NCI-H774 (cell line): ENCODE measurements at places on chromosomes 3 and 15.

DNA sequence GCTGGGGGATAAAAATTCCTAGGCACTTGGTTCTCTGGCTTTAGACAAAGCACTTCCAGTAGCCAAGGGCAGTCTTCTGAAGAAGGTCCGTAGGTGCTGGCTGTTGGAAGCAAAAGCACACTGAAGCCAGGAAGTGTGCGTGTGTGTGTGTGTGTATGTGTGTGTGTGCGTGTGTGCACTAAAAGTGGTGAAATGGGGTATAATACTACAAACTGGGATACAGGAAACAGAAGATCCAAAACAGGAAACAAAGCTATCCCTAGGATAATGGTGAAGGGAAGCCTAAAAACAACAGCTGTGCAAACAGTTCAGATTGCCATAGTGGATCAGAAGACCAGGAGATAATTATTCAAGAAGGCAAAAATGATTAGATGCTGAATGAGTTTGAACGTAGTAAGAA is 103.4 kb downstream of the IL20RB start:
- DNase-seq = no peak

DNA sequence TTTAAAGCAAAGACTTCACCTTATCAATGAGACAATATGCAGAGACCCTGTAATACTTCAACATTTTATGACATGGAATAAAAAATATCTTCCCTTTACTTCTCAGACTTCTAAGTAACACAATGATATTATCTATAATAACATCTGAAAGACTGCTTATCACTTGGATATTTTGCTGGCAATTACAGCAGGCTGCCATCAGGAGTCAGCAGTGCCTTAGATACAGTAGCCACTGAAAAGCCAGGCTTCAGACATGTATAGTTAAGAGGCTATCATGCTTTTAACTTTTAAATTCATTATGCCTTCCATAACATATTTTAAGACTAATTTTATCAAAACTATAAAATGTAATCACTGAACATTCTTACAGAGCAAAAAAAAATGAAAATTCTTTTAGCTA is 227.5 kb downstream of the NEK10 start:
- no peak for DNase-seq

DNA sequence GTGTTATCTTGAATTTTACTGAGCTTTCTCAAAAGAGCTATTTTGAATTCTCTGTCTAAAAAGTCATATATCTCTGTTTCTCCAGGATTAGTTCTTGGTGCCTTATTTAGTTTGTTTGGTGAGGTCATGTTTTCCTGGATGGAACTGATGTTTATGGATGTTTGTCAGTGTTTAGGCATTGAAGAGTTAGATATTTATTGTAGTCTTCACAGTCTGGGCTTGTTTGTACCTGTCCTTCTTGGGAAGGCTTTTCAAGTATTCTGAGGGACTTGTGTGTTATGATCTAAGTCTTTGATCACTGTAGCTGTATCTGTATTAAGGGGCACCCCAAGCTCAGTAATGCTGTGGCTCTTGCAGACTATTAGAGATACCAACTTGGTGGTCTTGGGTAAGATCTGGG is 10.6 kb upstream of the RAD51 start:
- no peak for DNase-seq

GRCh38 chr15:82944056-82944455 is 8.5 kb downstream of the HOMER2 start:
- DNase-seq = no peak

- no peak for DNase-seq
Observed at GRCh38 chr15:70765504-70766281, 2.3 kb upstream of the UACA start.

GRCh38 chr15:94230883-94231722 is at the start of gene MCTP2:
Gene MCTP2, plus strand, starts transcription at chr15:94231561. Its CDS starts 66,705 bp downstream, at chr15:94298266.
- peak; percentile 87 for DNase-seq

GRCh38 chr15:62242999-62243398 is 77.9 kb upstream of the C2CD4B start:
- DNase-seq = no peak

- no peak for DNase-seq
Observed at GRCh38 chr3:156525808-156526207, 29.1 kb downstream of the SSR3 start.

DNA sequence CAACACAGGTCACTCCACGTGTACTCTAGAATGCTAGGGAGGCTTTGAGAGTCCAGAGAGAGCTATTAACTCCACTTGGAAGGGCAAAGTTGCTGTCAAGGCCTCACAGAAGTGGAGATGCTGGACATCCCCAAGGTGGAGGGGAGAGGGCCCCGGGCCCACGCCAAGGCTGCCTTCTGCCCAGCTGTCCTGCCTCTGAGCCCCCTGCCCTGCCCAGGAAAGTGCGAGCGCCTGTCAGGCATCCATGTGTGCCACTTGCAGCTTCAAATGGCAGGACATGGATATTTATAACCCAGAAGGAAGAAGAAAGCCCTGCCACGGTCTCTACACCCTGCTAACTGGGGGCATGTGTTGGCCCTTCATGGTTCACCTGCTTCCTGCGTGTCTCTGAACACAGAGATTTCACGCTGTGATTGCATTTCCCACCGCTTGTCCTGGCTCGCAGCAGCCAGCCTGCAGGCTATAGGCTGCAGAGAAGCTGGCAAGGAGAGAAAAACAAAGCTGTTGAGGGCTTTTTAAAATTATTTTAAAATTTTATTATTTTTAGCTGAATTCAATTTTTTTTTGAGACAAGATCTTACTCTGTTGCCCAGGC is 17.0 kb downstream of the ANKDD1A start:
- no peak for DNase-seq

DNA sequence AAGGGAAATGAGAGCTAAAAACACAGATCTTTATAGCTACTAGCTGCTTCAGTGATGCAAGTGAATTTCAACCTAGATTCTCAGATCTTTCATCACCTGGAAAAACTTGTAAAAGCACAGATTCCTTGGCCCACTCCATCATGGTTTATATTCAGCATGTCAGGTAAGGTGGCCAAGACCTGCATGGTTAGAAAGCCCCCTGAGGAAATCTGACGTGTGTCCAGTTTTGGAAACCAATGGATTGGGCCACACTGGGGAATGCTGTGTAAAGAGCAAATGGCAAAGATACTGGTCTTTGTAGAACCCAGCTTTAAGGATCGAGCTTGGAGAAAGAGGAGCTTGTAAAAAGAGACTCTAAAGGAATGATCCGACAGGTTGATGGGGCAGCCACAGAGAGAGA is 397.0 kb upstream of the ARRDC4 start:
- no peak for DNase-seq

DNA sequence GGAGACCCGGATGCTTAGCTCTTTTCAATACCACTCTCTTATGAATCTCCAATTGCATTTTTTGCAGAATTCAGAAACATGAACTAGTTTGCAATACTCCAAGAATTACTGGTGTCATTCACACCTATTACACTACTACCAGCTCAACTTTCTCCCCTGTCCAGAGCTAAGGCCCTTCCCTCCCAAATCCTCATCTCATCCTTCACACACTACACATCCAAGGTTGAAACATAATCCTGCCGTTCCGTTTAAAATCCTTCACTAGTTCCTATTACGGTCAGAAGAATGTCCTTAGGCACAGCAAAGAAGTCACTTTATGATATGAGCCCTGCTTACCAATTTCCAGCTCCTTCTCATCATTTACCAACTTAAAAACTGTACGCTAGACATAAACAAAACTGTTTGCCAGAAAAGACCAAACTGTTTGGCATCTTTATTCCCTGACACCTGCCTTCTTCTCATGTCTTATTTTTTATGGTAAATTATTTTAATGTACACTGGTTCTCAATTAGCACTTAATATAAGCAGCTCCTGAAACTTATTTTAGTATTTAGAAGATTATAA is 22.6 kb downstream of the TBL1XR1 start:
- DNase-seq = no peak

DNA sequence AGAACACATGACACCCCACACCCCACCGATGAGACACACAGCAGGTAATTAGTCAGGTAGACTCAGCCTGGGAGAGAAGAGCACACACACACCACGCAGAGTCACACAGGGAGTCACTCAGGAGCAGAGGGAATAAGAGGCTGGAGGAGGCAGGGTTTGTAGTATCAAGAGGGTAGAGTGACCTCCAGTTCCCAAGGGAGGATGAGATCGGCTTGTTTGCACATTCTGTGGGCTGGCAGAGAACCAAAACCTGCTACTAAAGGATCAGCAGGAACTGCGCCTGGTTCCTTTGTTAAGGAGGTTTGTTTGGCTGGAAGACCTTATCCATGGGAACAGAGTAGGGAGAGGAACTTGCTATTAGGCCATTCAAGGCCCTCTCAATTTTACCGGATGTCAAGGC is 281.4 kb upstream of the SLCO3A1 start:
- peak; percentile 81 for DNase-seq

DNA sequence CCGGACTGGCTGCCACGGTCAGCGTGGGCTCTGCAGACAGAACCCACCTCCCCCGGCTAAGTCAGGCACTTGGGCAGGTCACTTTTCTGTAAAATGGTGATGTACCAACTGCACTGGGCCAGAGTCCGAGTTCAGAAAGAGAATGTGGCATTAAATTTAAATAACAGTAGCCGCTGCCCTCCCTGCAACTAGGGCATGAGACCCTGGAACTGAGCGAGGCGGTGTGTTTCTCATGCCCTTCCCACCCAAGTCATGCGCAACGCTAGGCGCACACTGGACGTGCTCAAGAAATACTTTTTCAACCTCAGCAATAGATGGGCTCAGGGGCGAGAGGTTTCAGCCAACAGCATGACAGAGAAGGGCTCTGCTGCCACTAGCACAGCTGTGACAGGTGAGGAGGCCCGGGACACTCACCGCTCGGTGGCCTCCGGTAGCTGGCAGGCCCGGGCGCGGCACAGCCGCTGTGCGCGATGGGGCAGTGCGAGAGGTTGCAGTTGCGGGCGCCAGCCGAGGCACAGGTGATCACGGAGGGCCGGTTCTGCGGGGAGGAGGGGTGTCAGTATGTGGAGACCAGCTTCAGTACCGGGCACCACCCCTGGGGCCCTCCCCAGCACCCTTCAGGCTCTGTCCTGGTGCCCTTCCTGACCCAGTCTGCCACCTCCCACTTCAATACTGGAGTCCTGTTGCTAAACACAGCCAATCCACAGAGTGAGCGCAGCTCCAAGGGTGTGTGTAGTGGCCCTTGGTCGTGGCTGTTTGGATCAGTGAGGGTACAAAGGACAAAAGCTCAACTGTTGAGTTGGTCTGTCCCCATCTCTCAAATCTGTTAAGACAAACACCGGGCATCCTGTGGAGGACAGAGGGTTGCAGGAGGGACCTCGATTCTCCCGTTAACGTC is 84.5 kb downstream of the VGLL4 start:
- DNase-seq = no peak

DNA sequence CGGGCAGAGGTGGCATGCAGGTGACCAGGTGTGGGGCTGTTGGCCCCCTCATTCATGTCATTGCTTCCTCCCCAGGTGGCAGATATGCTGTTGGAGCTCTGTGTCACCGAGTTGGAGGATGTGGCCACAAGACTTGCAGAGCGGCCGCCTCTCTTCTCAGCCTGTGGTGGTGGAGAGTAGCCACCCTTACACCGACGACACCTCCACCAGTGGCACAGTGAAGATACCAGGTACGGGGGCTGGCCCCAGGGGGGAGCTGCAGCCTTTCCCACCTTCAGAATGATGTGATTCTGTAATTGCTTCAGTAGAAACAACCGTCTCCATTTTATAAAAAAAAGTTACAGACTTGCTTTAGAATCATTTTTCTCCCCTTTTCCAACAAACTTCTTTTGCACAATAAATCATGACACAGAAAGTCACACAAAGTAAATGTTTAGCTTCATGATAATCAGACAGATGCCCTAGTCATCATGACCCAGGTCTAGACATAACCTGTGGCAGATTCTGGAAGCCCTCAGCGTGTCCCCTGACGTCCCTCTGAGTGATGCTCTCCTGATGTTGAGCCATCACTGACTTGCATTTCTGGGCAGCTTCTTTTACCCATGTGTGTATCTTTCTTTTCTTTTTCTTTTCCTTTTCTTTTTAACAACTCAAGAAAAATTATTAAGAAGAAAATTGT is 76.0 kb upstream of the FAN1 start:
- DNase-seq = no peak

DNA sequence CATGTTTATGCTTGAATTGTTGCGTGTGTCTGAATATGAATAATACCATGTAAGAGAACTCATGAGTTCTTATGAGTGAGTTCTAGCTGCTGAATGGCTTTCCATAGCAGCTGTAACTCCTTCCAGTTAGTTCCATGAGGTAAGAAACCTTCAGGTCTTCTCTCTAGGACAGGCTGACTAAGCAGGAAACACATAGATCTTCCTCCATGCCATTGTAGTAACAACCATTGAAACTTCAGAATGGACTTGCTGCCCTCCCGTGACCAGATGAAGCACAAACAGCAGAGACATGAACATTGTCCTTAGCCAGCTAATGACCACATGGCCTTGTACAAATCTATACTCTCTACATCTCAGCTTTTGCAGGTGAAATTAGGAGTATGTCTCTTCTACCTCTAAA is 200.0 kb downstream of the ZNF385D start:
- DNase-seq = no peak

DNA sequence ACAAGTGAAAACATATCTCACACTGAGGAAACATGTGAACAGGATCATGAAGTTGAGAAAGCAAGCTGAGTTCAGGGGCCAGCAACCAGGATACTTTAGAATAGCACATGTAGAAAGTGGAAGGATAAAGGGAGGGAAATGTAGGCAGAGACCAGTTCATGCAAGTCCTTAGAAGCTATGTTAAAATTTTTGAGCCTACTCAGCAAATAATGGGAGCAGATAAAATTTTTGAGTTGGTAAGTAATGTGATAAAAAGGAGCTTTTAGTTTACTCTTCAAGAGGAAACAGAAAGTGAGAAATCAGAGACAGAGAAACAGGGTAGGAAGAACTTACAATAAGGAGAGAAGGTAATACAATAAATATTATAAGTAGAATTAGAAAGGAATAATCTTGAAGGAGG is 105.6 kb upstream of the ZBTB20 start:
- no peak for DNase-seq

- DNase-seq = no peak
Observed at GRCh38 chr3:69817988-69818387, 78.7 kb downstream of the MITF start.
